ENCODE measurements at places on chromosomes 7 and 10.

DNA sequence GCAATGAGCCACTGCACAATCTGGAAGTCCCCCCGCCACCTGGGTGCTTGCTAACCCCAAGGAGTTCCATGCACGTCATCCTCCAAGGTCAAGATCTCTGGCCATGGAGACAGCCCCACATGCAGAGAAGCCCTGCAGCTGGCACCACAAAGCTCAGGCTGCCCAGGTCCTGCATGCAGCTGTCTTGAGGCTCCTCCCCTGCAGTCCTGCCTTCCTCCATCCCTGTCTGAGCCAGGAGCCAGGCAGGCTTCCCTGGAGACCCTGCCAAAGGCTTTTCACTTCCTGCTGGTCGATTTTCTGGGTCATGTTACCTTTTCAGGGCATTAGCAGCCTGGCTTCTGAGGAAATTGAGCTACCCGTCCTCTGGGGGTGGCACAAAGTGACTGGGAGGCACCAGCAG lies 12.5 kb upstream of the TMEM72 start:
- ATAC-seq: no peak

- no peak for ATAC-seq
These were observed 139.1 kb upstream of the NPS start for GRCh38 chr10:127410030-127410429.

DNA sequence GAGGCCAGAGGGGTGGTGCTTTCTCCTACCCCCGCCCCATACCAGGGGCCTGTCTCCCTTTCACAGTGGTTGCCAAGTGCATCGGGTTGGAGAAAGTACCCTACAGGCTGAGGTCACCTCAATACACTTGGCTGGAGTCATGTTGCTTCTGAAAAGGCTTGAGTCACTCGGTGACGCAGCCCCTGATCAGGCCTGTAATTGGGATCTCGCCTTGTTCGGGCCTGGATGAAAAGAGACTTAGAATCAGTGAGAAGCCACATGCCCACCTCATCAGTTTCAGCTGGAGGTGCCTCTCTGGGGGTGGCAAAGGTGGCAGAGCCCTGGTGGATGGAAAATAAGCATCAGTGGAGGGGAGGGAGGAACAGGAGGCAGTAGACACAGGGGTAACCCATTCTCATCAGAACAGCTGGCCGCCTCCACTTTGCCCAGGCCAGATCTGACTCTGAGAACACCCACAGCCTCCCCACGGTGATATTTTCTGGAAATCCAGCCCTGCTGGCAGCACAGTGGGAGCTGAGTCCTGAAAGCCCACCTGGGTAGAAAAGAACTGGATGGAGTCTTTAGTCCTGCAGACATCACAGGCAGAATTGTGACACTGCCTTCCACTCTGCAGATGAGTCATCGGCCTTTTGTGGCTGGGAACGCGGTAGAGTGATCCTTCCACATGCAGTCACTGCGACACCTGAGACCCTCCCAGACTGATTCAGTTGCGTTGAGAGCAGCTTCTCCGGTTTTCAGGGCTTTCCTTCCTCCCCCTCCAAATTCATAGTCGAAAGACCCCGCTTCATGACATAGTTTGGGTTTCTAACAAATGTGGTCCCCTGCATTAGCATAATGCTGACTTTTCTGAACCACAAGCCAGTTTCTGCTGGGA lies 108.0 kb downstream of the GRK5 start:
- peak; percentile 84 for ATAC-seq

DNA sequence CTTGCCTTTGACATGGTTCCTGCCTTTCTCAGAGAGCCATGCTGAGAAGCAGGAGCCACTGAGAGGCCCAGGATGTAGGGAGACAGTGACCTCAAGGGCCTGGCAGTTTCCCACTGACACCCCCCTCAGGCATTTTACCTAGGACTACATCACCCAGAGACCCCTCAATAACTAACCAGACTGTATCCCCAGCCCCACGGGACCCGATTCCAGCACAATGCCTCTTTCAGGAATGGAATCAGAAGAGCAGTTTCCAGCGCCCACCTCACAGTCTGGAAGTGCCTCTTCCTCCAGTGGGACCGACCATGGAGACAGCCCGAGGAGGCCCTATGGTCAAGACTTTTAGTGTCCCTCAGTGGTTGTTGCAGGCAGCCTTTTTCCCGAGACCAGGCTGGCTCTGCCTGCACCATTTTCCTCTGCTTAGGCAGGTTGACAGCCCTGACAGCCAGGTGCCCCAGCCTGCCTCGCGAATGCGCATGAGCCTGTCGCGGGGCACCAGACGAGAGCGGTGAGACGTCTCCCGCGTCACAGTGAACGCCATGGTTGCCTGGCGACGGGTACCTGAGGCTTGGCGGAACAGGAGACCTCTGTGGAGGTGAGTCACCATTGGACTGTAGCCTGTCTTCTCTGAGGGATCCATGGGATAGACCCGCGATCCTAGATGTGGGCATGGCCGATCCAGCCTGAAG lies 28.4 kb upstream of the ZNF273 start:
- no peak for ATAC-seq

DNA sequence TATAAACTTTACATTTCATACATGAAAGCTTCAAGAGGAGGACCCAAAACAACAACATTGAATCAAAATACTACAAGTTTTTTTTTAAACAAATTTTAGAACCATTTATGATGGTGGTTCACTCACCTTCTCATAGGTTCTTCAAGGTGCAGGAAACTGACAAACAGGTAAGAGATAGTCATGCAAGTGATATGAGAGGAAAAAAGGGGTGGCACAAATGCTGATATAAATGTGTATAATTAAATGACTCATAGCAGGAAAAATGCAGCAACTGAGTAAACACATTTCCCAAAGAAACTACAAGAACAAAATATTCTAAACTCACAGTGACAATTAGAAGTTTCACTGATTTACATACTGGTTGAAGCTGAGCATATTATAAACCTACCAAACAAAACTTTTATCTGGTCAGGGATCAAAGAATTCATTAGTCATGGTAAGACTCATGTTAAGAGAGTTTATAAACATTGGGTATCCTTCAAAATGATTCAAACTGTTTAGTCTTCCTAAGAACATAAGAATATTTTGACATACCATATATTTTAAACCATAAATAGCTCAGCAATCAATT lies 14.1 kb downstream of the ZWINT start:
- no peak for ATAC-seq

DNA sequence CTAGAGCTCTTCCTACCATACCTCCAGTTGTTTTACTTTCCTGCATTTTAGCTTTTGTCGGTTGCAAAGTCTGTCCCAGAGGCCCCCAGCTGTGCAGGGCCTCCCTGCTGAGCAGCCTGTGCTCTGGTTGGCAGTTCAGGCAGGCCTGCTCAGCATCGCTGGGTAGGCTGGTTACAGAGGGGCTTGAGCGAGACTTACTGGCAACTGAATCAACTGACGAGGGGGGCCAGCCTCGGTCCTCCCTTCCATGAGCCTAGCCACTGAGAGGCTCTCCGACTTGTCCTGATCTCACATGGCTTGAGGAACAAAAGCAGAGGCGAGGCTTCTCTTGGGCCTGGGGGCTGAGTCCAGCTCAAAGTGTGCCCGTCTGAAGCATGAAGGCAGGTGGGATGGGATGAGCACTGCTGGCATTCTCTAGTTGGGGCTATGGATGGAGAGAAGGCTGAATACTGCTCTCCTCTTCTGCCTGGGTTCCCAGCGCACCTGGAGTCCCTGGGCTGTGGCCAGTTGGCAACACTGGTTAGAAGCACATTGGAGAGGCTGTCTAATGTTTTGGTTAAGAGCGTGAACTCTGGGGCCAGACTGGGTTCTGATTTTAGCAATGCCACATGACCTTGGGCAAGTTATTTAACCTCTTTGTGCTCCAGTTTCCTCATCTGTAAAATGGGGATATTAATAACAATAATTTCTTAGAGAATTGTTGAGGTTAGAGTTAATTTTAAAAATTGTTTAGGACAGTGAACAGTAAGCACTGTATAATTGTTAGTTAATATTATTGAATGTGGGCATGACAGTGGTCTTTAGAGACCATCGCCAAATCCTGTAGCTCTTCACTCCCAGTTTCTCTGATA lies 6.9 kb upstream of the SFRP5 start:
- ATAC-seq: no peak

- no peak for ATAC-seq
These were observed 1.9 kb downstream of the GATA3 start for GRCh38 chr10:8056378-8056777.

- ATAC-seq: no peak
These were observed 7.1 kb downstream of the HEPACAM2 start for GRCh38 chr7:93218997-93219827.

GRCh38 chr10:59708816-59709394 lies 745 bp downstream of the SLC16A9 start:
- ATAC-seq: no peak

GRCh38 chr7:140902303-140902953 lies 22.3 kb downstream of the BRAF start:
- ATAC-seq: peak; percentile 79

DNA sequence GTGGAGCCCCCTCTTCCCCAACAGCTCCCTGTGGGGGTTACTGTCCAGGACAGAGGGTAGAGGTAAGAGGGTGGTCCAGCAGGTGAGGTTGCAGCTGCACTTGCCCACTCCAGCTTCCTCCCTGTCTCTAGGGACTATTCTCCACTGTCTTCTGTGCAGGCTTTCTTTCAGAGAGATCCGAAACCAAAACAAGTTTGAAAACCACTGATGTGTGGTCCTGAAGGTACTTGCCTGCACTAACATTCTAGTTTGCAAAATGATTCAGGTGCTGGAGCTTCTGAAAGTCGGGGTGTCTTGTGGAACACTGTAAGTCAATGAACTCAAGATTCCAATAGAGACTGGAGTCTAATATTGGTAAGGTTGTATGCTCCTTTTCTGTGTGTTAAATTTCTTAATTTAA lies 63.1 kb downstream of the BLNK start:
- ATAC-seq: no peak

- ATAC-seq: no peak
These were observed 2.2 kb downstream of the PDZD7 start for GRCh38 chr10:101028446-101029337.

GRCh38 chr7:20440472-20441105 lies 109.9 kb downstream of the ITGB8 start:
- no peak for ATAC-seq

- ATAC-seq: peak; percentile 93
These were observed 212.8 kb downstream of the MAD1L1 start for GRCh38 chr7:2019711-2020511.

DNA sequence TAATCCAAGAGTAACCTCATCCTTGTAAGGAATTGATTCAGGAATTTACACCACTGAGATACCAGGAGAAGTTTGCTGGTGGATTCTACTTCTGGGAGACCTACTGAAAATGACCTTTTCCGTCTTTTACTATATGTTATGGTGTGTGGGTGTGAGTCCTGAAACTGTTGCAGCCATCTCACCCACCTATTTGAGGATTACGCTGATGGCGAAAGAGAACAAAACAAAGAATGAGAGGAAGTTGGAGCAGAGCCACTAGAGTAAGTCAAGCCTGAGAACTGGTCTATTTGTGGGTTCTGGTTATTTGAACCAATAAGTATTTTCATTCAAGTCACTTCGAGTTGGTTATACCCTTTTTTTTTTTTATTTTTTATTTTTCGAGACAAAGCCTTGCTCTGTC lies 12.7 kb upstream of the ABCC2 start:
- no peak for ATAC-seq

DNA sequence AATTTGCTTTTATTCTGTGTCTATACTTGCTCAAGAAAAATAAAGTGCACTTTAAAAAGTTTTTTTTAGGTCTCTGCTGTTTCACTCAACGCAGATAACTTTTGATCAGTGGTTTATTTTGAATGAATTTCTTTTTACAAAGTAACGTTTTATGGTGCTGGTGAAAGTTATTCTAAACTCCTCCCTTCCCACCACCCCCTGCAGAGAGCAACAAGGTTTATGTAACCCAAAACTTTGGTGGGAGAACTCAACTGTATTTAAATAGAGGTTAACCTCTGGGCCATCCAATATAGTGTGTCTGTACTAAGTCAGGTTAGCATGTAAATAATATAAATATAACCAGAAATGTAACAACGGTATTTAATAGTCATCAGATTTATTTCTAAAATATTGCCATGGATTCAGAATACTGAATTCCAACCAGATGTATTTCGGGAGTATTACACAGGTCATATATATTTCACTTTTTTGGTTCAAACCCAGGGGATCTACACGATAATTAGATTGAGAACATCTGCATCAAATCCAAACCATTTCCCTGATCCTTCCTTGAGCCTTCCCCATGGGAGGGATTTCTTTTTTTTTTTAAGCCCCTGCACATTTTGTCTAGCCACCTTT lies 3.9 kb upstream of the CUX1 start:
- no peak for ATAC-seq

GRCh38 chr7:69739190-69739589 lies 140.9 kb downstream of the AUTS2 start:
- peak; percentile 81 for ATAC-seq

GRCh38 chr7:35658606-35659201 lies 36.2 kb downstream of the HERPUD2 start:
- peak; percentile 58 for ATAC-seq

- no peak for ATAC-seq
These were observed 308.3 kb downstream of the PARD3 start for GRCh38 chr10:34506786-34507185.

- no peak for ATAC-seq
These were observed 293.6 kb upstream of the ZNF32 start for GRCh38 chr10:43942096-43942850.
